ENCODE measurements at places on chromosomes 13 and 19.

DNA sequence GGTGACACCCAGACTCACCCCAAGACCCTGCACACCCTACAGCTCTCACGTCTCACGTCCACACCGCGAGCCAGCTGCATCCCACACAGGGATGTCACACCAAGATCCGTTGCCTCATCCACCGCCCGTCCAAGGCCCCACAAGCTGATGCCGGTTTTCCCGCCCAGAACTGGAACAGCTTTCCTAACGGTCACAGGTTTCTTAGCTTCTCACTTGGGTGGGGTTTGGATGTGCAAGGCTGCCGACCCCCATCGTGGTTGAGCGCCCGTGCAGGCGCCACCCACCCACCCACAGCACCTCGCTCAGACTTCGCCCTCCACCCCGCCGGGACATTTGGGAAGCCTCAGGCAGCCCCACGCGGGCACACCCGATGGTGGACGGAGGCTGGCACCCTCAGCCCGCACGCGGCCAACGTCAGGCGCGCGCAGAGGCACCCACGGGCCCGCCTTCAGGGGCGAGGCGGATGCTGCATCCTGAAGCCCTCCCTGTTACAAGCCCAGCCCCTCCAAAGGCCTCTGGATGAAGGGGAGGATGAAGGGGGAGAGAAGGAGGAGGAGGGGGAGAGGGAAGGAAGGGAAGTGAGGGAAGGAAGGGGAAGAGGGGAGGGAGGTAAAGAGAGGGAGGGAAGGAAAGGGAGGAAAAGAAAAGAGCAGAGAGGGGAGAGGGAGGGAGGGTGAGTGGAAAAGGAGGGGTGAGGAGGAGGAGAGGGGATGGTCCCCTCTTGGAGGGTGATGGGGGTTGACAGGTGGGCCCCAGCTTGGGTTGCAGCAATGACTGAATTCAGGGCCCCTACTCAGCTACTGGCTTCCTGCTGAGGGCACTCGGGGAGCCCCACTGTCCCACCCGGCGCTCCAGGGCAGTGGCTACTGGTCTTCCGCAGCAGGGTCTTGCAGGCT is 12.8 kb downstream of the ONECUT3 start:
- no peak for DNase-seq

- DNase-seq: peak; percentile 22
Observed at GRCh38 chr13:64529874-64530485, 2700.2 kb downstream of the PCDH9 start.

DNA sequence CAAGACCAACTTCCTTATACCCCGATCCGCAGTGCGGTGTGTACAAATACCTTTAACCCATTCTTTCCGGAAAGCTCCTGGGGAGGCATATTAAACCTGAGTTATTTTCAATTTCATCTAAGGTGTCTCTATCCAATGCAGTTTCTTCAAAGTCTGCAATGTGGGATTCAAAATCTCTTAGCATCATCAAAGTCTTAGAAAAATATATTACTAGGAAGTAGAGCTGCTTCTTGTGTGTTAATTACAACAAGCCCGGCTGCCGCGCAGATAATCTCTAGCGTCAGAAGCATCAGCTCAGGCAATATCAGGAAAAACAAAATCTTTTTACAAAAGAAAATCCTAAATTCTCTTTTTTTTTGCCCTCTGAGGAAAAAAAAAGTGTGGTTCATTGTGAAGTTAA is 48.1 kb downstream of the ZNF536 start:
- no peak for DNase-seq

DNA sequence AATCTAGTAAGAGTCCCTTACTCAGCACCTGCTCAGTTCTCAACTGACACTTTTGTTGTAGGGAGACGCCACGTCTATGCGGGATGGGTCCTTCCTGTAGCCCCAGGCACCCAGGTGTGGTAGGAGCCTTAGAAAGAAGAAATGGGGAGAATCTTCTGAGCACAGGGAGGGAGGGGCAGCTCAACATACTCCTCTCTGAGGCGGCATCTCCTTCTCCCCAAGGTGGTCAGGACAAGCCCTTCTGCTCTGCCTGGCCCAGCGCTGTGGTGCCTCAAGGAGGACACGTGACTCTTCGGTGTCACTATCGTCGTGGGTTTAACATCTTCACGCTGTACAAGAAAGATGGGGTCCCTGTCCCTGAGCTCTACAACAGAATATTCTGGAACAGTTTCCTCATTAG is 1.2 kb downstream of the KIR2DL4 start:
- no peak for DNase-seq

DNA sequence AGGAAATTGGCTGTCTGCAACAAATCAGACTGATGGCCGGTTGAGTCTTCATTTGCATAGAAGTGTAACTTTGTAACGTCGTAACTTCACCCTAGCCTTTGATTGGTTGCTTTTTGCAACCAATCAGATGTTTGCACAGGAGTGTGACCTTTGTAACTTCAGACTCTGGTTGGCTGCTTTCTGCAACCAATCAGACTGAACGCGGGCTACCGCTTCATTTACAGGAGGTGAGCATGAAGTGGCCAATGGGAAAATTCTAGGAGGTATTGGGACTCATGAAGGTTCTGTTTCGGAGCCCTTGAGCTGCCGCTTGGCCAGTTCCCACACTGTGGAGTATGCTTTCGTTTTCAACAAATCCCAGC is 441 bp upstream of the ZNF559 start:
- peak; percentile 59 for DNase-seq

GRCh38 chr19:48878196-48879024 is 6.2 kb downstream of the PPP1R15A start:
- DNase-seq: no peak

DNA sequence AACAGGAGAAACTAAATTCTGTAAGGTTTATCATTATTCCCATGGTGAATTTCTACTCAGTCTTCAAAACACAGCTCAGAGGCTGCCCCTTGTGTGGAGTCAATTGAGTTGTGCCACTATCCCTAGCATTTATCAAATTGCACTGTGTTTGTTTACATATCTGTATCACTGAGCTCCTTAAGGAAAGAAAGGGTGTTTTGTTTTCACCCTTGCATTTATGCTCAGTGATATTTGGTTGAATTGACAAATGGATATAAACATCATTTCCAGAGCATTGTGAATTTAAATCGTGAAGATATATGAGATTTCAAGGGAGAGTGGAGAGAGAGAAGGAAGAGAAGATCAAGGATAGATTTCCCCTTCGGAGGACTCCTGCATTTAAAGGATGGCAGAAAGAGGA is 55.1 kb upstream of the TNFRSF19 start:
- no peak for DNase-seq

DNA sequence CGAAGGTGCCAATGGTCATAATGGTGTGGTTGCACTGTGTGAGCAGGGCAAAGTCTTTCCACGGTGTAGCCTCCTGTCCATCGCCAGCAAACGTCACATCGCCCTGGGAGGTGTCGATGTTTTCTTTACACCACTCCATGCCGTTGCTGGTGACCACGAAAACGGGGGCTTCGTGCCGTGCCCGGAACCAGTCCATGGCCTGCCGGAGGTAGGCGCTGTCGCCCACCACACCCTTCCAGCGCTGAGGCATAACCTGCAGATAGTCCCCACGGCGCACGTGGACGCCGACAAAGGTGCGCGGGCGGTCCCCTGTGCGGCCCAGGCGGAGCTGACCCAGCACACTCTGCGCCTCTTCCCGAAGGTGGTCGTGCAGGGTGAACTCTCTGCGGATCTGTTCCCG is 2.1 kb downstream of the FUT1 start:
- DNase-seq: no peak

GRCh38 chr13:71851498-71852409 is 15.2 kb downstream of the DACH1 start:
- DNase-seq: no peak

DNA sequence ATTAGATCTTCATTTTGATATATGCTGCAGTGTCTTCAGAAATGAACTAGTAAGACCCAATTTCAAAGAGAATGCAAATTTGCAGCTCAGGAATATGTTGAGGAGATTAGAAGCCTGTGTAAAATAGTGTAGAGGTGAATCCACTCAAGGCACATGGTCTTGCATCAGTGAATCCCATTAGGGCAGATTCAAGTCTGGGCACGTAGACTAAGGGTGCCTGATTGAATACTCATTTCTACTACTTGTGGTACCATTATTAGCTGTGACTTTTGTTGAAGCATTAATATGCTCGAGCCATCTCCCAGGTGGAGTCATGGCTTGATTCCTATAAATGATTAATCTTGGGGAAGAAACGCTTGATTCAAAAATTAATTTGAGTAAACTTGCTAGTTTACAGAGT is 129.4 kb downstream of the AKAP11 start:
- DNase-seq: no peak

DNA sequence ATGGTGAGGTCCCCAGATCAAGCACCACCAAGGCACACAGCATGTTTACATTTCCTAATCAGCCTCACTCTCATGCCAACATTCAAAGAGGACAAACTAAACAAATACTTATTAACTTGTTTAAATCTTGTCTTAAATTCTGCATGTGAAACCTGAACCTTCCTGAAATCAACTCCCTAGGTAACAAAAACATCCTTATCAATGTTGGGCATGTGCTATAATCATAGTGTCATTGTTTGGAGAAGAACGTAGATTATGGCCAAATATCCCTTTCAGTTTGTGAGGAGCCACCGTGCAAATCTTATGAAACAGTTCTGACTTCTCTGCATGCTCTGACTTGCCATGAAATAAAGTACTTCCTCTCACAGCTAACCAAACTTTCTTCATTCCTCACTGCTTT is 123.8 kb downstream of the NDFIP2 start:
- DNase-seq: no peak

GRCh38 chr13:64551755-64552154 is 2678.4 kb downstream of the PCDH9 start:
- DNase-seq: peak; percentile 9

DNA sequence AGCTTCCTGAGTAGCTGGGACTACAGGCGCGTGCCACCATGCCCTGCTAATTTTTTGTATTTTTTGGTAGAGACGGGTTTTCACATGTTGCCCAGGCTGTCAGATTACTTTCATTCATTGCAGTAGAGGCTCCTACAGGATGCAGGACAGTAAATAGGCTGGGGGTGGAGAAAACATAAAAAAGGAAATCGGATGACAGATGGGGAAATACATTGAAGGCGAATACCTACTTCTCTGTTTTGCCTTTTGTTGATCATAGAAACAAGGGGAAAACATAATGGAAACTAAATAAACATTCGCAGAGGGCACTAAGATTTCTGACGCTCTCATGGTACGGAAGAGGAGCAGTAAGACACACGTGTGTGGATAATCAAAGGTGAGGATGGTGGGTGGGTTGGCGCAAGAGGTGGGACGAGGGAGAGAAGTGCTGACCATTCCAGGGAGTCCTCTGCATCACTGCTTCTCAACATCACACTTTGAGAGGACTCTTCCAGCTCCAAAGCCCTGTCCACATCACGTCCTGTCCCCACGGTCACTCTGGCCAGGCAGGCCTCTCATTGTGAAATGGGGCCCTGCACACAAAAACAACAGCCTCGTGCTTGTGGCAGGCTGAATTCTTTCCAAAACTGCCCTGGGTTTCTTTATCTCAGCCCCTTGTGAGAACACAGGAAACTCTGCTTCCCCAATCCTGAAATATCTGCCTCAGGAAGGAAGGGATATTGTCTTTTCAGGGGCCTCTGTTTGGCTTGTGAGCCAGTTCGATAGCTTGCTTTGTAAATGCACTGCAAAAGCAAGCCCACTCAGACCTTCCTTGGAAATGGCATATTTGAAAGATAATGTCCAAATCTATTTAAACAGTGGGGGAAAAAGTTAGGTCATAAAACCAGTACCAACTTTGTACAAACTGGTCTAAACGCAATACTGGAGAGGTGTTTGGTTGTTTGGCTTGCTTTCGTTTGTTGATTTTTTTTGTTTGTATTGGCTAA is 188.5 kb downstream of the FOXO1 start:
- no peak for DNase-seq

DNA sequence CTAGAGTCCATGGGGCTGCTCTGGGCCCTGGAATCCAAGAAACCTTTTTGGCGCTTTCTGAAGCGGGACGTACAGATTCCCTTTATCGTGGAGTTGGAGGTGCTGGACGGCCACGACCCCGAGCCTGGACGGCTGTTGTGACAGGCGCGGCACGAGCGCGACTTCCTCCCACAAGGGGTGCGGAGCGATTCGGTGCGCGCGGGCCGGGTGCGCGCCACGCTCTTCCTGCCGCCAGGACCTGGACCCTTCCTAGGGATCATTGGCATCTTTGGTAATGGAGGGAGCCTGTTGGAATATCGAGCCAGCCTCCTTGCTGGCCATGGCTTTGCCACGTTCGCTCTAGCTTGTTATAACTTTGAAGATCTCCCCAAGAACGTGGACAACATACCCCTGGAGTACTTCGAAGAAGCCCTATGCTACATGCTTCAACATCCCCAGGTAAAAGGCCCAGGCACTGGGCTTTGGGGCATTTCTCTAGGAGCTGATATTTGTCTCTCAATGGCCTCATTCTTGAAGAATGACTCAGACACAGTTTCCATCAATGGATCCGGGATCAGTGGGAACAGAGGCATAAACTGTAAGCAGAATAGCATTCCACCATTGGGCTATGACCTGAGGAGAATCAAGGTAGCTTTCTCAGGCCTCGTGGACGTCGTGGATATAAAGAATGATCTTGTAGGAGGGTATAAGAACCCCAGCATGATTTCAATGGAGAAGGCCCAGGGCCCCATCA is 3.5 kb upstream of the ZFP82 start:
- no peak for DNase-seq

DNA sequence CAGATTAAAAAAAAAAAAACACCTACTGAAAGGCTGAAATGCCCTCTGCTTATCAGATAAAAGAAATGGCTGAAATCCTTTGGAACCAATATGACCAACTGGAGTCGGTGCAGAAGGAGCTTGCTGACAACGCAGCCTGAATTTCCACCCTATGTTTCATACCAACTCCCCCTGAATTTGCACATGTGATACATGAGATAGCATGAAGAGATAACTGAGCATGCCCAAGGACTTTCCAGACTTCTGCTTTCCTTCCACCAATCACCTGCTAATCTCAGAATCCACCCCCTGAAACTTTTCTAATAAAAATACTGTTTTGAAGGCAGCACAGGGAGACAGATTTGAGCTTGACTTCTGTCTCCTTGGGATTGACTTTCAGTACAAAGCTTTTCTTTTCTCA is 32.2 kb upstream of the WDFY2 start:
- DNase-seq: no peak

GRCh38 chr13:96816874-96817273 is 177.4 kb downstream of the OXGR1 start:
- DNase-seq: no peak

- no peak for DNase-seq
Observed at GRCh38 chr19:10091895-10092641, 6.0 kb downstream of the SHFL start.
